ENCODE measurements at places on chromosomes 6 and 20.

- DNase-seq: no peak
Observed at GRCh38 chr6:135617222-135617621, 119.7 kb upstream of the AHI1 start.

DNA sequence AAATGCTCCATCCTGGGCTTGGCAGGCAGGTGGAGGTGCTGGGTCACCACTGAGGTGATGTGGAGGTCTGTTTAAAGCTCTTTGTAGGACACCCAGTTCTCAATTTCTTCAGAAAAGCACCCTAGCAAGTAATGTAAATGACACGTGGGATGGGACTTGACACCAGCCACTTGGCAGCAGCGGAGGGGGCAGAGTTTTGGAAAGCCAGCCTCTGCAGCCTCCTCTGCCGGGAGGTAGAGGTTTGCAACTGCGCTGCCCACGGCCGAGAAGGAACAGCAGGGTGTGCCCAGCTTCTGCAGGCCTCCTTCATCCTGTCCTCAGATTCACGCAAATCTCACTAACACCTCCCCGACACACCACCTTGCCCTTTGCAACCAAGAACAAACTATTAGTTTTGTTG, 77.3 kb downstream of the RAMACL start:
- no peak for DNase-seq

- no peak for DNase-seq
Observed at GRCh38 chr6:55729665-55730064, 145.7 kb downstream of the BMP5 start.

DNA sequence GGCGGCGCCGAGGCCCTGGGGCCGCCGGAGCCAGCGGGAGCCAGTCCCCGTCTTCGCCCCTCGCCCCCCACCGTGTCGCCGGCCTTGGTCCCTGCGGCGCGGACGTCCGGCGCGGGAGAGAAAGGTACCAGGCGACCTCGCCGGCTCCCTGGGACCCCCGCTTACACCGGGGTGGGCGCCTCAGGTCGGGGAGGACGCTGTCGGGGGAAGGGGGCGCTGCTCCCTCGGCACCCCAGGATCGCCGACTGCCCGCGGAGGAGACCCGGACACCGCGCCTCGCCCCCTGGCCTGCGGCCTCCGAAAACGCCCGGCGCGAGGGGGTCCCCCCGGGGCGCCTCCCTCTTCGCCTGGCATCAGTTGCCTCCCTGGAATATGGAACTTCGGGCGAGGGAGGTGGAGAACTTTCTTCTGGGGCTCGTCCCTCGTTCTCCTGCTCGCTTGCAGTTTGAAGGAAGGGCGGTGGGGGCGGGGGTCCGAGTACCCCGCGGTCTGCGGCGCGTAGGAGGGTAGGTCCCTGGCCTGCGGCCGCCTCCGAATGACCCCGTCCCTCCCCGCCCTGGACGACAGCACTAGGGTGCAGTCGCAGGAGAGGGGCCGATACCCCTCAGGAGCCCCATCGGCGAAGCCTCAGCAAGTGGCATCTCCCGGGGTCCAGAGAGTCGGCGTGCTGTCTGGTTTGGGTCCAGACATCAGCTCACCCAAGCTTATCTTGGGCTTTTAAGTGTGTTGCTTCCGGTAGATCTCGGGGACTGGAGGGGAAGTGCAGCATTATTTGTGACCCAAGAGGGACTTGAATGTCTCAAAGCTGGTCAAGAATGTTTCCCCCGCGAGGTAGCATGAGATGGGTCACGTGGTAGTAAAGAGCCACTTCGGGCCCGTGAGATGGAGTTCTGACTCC, 549 bp downstream of the ANKRD6 start:
- no peak for DNase-seq

DNA sequence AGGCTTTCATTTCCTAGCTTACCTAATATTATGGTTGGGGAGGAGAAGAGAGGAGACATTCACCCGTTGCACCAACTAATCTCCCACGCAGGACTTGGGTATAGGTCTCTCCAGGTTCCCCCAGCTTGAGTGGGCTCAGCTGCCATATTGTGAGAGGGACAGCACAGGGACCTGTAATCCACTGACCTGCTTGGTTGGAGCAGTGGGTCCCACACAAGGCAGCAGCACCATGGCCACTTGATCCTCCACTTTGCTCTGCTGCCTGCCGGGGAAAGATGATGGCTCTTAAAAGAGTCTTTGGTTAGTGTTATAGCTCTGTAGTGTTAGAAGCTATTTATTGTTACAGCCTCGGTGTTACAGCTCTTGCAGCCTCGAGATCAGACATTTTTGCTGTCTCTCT, 22.5 kb upstream of the ECHDC1 start:
- DNase-seq: no peak

DNA sequence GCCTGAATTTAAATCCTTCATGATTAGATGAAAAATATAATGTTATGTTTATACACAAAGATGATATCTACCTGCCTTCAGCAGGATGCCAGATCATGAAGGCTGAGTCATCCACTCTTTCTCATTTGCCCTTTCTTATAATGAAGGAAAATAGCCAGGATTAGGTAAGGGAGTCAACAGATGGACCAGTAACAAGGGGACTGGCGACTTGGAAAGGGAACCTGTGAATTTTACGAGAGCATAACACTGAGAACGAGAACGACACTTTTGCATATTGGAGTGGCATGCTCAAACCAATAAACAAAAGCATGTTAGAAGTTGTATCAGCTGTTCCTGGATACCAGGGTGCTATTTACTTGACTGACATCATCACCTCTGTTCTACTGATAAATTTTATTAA, 154.0 kb downstream of the LAMP5 start:
- no peak for DNase-seq

GRCh38 chr20:10543480-10543879, 108.4 kb downstream of the SLX4IP start:
- no peak for DNase-seq

- DNase-seq: no peak
Observed at GRCh38 chr6:56314683-56315523, 67.5 kb upstream of the COL21A1 start.

GRCh38 chr6:147544420-147544819, 35.9 kb downstream of the SAMD5 start:
- DNase-seq: no peak
